ENCODE measurements at places on chromosomes 5 and 9.
A peak's percentile ranks its signal among the peaks of the same experiment; 100 is the strongest.

DNA sequence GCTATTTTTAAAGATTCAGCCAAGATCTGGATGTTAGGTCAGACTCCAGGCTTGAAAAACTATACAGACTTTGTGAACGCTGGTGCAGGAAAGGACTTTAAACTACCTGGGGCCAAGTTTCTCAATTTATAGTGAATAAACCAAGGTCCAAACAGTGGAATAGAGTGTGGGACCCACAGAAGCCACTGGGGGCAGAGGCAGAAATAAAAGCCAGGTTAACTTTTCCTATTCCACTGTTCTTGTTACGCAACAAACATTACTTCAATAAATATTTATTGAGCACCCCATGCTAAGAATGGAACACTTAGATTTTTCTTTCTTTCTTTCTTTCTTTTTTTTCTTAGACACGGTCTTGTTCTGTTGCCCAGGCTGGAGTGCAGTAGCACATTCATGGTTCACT lies 11.0 kb upstream of the HAVCR1 start:
- ATAC-seq: no peak

DNA sequence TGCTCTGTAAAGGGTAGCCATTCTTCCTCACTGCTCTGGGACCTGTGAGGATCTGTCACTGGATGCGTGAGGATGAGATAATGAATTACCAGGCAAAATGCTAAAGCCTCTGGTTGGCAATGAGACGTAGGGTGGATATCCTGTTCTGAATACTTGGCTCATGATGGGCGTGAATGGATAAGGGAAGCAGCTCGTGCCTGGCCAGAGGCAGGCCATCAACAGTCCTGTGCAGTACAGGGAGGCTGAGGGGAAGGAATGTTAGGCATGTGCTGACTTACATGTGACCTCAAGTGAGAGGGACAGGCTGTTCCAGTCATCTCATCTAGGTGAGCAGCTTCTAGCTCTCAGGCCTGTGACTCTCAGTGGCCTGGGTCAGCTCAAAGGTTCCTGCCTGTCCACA lies 172.8 kb downstream of the CARTPT start:
- ATAC-seq: peak; percentile 96

DNA sequence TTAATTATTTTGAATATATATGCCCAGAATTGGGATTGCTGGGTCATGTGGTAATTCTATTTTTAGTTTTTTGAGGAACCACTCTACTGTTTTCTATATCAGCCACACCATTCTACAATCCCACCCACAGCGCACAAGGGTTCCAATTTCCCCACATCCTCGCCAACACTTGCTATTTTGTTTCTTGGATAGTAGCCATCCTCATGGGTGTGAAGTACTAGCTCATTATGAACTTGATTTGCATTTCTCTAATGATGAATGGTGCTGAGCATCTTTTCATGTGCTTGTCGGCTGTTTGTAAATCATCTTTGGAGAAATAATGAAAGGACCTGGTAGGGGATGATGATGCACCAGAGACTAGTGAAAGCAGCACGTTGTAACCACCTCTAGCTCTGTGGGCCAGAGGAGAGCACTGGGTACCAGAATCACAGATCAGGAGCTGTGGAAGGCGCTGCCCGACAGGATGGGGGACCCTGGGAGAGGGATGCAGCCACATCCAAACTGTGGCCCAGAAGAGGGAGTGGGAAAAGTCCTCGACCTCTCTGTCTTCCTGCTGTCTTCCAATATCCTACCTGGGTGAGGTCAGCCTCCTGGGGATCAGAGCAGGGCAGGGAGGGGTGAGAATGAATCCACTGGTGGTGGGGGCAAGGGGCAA lies 155.4 kb downstream of the RGS3 start:
- ATAC-seq: no peak

- peak; percentile 44 for ATAC-seq
These were observed 503 bp downstream of the SEMA4D start for GRCh38 chr9:89497257-89497963.

- no peak for ATAC-seq
These were observed 65.4 kb downstream of the ZNF618 start for GRCh38 chr9:113941526-113941925.

GRCh38 chr5:34843497-34843896 lies 4.5 kb downstream of the TTC23L start:
- ATAC-seq: no peak

- ATAC-seq: peak; percentile 96
These were observed 130.3 kb downstream of the RGS3 start for GRCh38 chr9:113593682-113594281.

DNA sequence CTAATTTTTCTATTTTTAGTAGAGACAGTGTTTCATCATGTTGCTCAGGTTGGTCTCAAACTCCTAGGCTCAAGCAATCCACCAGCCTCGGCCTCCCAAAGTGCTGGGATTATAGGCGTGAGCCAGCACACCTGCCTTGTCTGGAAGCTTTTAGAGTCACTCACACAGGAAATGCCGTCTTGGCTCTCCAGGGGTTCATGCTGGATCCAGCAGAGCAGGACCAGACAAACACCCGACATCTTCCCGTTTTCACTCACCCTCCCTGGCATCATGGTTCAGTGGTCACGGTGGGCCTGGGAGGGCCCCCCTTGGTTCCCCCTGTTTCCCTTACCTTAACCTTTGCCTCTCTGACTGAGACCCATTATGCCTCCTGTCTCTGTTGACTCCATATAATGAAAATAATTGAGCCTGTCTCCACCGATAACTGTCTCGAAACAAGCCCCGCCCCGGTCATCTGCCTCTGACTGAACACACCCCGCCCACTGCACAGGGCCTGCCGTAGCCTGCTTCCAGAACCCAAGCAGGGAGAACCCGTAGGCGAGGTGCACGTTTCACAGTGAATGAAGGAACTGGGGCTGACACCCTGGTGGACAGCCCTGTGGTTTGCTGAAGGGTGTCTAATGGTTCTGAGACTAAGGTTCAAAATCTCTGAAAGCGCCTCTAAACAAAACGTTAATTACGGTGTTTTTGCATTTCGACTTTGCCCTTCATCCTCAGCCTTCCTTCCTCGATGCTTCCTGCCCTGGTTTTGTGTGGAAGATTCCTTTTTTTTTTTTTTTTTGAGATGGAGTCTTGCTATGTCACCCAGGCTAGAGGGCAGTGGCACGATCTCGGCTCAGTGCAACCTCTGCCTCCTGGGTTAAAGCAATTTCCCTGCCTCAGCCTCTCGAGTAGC lies 39.7 kb upstream of the SPRY4 start:
- peak; percentile 81 for ATAC-seq

GRCh38 chr9:4491626-4491975 lies 1.3 kb downstream of the SLC1A1 start:
- no peak for ATAC-seq

GRCh38 chr5:43389679-43390329 lies 22.4 kb downstream of the CCL28 start:
- ATAC-seq: peak; percentile 97

DNA sequence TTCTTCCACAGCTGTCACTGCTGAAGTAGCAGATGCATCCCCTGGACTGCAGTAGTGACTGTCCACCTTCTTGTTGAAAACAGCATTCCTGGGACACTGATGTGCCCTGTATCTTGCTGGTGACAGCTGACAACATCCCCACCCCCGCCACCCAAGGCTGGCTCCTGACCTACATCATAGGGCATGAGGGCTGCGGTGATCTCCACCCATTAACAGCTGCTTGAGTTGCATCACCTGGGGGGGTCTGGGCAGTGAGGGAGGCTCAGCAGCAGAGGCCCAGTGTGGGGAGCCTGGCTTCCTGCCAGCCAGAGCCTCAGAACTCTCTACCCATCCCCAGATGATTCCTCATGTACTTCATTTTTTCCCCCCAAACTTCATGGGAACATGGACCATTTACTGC lies 4.1 kb downstream of the PRUNE2 start:
- ATAC-seq: no peak

DNA sequence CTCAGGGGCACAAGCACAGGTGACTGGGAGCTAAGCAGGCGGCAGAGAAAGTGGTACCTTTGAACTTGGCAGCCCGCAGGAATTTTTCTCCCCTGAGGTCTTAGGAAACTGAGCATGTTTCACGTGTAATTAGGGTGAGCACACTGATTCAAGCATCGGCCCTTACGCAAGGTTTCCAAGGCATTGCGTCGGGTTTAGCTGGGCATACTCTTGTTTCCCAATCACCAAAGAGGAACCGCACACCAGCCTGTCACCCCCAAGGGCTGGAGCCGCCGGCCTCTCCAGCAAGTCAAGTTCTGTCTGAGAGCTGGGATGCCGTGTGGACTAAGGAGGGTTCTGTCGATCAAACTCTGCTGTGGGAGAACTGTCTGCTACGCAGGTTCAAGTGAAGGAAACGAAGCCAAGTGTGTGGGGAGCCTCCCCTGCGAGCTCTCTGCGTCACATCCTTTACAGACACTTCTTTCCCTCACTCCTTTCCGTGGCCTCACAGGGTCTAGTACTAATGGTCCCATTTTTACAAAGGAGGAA lies 53.0 kb downstream of the ERGIC1 start:
- no peak for ATAC-seq

DNA sequence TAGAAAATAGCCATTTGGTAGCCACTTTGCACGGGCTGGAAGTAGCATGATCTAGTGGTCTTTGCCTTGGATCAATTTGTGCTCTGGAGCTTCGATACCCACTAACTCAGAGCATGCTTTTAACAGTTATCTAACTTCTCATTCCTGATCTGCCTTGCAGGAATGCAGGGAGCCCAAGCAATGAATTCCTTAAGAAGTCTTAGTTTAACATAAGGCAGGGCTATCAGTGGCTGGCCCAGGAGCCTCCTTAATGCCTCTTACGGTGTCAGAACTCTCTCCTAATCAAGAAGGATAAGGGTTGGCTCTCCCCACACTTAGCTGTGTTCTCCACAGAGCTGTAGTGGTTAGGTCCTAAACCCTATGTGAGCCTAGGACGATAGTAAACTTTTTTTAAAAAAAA lies 95.8 kb upstream of the TBCA start:
- no peak for ATAC-seq

DNA sequence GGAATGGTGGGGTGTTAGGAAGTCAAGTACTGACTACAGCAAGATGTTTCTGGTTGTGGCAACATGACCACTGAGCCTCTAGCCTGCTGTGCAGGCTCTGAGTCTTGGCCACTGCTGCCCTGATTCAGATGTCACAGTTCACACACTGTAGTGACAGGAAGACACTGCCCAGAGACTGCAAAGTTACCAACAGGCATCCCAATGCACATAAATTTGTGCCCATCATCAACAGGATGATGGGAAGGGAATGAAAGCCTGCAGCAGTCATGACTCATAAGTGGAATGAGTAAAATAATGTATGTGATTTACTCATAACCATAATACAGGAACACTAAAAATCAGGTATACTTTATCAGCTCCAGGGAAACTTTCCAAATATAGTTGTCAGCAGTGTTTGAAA lies 251.6 kb upstream of the HAPLN1 start:
- ATAC-seq: peak; percentile 69

- peak; percentile 87 for ATAC-seq
These were observed 62.6 kb downstream of the NEK6 start for GRCh38 chr9:124320062-124320973.

GRCh38 chr9:33881635-33882034 lies 64.7 kb downstream of the UBE2R2 start:
- no peak for ATAC-seq

DNA sequence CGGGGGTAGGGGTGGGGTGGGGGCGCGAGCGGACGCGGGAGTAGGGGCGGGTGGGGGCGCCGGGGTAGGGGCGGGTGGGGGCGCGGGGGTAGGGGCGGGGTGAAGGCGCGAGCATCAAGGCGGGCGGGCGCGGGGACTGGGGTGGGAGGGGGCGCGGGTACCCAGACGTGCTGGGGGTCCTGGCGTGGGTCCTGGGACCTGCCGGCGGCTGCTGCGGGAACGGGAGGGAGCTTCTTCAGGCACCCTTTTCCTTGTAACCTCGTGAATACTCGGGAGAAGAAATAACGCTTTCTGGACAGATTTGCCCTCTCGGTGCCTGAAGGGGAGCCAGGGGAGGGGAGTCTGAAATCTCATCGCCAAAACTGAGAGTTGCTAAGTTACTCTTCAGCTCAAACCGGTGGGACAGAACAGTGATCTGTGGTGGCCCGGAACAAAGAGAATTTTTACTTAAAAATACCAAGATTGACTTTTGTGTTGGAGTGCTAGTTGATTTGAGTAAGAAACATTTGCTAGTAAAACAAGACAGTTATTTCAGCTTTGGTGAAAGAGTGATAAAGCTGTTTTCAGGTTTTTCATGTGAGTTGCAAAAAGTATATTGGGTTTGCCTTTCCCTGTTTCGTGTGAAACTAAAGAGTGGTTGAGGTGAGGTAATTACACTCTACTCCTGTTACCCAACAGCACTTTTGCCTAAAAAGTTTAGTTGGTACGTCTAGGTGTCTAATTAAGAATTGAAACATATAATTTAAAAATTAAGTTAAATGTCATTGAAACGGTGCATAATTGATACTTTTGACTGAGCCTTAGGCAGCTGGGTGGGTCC lies 643 bp downstream of the PLEKHG4B start:
- peak; percentile 9 for ATAC-seq

- no peak for ATAC-seq
These were observed 27.7 kb downstream of the FUBP3 start for GRCh38 chr9:130606887-130607600.

DNA sequence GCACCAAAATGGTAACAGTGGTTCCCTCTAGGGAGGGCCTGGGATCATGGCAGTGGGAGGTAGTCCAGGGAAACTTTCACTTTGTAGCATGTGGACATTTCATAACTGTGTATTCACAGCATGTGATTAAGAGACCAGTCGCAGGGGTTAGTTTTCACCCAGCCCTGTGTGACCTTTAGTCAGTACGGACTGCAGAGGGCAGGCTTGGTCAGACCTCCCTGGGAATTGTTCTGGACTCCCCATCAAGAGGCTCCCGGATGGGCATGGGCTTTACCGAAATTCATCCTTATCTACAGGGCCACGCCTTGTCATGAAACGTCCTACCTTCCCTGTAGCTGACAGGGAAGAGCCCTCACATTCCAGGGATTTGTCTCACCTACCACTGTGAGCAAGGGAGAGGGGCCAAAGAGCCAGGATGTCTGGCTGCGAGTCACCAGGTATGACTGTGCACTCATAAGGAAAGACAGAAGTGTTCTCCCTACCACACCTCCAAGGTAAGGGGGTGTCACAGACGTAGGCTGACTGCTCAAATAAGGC lies 19.9 kb downstream of the GPX3 start:
- no peak for ATAC-seq

- ATAC-seq: peak; percentile 50
These were observed 75.1 kb upstream of the RAI14 start for GRCh38 chr5:34580983-34581382.

- no peak for ATAC-seq
These were observed 626.7 kb downstream of the PRR16 start for GRCh38 chr5:121090822-121091221.

- ATAC-seq: no peak
These were observed 10.0 kb downstream of the SLC2A8 start for GRCh38 chr9:127406799-127407491.

DNA sequence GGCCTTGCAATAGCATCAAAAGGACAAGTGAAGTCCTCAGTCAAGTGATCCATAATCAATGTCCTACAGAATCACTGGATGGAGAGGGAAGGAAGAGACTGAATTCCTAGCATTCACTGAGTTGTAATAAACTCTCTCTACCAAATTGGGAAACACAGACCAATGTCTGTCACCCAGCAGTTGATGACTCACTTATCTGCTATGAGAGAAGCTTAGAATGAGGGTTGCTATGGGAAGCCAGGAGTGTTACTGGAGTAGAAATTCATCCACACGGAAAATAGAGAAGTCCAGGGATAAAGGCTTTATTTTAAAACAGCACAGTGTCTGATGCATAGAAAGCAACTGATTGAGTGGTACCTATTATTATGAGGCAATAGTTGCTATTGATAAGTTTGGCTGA lies 407.4 kb downstream of the BRINP1 start:
- no peak for ATAC-seq

- no peak for ATAC-seq
These were observed 254.3 kb upstream of the NFIL3 start for GRCh38 chr9:91677822-91678436.

- ATAC-seq: no peak
These were observed 8.5 kb downstream of the SNAPC3 start for GRCh38 chr9:15430920-15431844.

GRCh38 chr5:154236536-154237375 lies 46.2 kb downstream of the GALNT10 start:
- no peak for ATAC-seq

Measured in motor neuron (in vitro differentiated cells).